Purkinje cell (primary cell): ENCODE measurements at places on chromosomes 3 and 15. TPM values are rescaled to one million over a fixed set of nuclear protein-coding genes. Genes with fewer than 3 reads are reported as not detected.

SACM1L gene
- polyA plus RNA-seq, result 62.0 and 77.7 TPM in 2 replicates

TRH gene
- polyA plus RNA-seq, result 0.40 TPM in 1 of 2 replicates, not detected in the other

CATSPER2 gene
- polyA plus RNA-seq, result 8.9 and 13.0 TPM in 2 replicates

GOLGA8Q gene
- not detected in 2 replicates for polyA plus RNA-seq

MAPK6 gene
- polyA plus RNA-seq, result 16.5 and 18.8 TPM in 2 replicates

BCL2A1 gene
- polyA plus RNA-seq, result not detected in 2 replicates

RBMS3 gene
- 99.0 and 122 TPM in 2 replicates for polyA plus RNA-seq

IL12A gene
- not detected in 2 replicates for polyA plus RNA-seq

ATP8B4 gene
- polyA plus RNA-seq, result 0.58 TPM in 1 of 2 replicates, not detected in the other

CCPG1 gene
- 212 and 225 TPM in 2 replicates for polyA plus RNA-seq

TM4SF18 gene
- polyA plus RNA-seq, result 2.3 TPM in 1 of 2 replicates, not detected in the other

C3orf49 gene
- 1.2 TPM in 1 of 2 replicates, not detected in the other for polyA plus RNA-seq

LRRN1 gene
- polyA plus RNA-seq, result 58.5 and 59.6 TPM in 2 replicates

RARRES1 gene
- polyA plus RNA-seq, result 0.71 and 2.4 TPM in 2 replicates
